ENCODE measurements at places on chromosomes 2 and 18.

DNA sequence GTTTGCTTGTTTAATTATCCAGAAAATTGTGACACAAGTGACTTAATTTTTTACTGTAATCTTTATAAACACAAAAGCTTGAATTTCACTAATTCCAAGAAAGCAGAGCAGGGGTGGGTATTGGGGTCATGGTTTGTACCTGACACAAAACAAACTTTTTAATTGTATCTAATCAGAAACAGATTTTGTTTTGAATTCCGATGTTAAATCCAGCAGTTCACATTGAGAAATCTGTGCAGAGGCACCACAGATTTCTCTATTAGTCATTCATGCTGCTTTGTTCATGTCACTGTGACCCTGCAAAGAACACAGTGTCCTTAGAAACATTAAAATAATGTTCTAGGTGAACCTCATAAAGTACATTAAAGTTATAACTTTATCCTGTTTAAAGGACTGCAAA, 443.4 kb downstream of the NYAP2 start:
- no peak for DNase-seq

GRCh38 chr2:104332731-104333130, 521.2 kb upstream of the POU3F3 start:
- DNase-seq: peak; percentile 81

GRCh38 chr2:144496092-144496976, 23.6 kb downstream of the ZEB2 start:
- no peak for DNase-seq

GRCh38 chr2:240374085-240374907, 61.2 kb upstream of the GPC1 start:
- DNase-seq: peak; percentile 97

GRCh38 chr2:241933179-241933911, 63.8 kb downstream of the RTP5 start:
- peak; percentile 78 for DNase-seq

GRCh38 chr2:70978341-70979179, at the start of gene ANKRD53:
Gene ANKRD53, plus strand, starts transcription at chr2:70978630. Its CDS starts 16 bp downstream, at chr2:70978646.
- peak; percentile 92 for DNase-seq

DNA sequence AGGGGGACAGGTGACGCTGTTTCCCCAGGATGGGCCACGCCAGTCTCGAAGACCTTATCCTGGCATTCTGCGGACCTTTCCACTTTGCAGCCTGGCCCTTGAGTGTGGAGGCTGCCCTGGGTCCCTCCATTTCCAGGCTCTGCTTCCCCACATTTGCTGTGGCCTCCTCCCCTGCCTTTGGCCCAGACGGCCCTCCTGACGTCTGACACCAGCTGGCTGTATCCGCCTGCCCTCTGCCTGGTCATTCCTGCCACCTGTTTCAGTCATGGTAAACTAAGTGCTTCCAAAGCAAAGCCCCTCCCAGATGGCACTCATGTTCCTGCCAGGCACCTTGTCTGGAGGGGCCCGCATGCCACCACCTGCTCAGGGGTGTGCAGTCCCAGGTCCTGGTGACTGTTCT, 95.1 kb downstream of the ASB1 start:
- DNase-seq: no peak

DNA sequence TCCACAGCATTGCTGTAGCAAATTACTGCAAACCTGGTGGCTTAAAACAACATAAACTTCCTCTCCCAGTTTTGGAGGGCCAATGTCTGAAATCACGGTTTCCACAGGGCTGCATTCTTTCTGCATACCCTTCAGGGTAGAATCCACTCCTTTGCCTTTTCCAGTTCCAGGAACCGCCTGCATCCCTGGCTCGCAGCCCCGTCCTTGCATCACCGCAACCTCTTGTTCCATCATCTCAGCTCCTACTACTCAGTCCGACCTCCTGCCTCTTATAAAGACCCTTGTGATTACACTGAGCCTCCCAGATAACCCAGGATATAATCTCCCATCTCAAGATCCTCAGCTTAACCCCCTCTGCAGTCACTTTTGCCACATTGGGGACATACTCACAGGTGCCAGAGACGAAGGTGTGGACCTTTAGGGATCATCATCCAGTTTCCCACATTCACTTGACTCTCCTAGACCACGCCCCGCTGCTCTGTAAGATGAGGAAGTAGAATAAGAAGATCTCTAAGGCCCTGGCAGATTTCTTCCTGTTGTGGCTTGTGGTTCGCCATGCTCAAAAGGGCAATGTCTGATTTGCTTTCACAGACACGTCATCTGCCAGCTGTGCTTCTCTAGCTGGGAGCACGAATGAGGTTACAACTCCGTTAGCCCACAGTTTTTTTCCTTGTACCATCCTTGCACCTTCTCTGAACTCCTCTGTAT, 103.6 kb upstream of the AGAP1 start:
- no peak for DNase-seq

DNA sequence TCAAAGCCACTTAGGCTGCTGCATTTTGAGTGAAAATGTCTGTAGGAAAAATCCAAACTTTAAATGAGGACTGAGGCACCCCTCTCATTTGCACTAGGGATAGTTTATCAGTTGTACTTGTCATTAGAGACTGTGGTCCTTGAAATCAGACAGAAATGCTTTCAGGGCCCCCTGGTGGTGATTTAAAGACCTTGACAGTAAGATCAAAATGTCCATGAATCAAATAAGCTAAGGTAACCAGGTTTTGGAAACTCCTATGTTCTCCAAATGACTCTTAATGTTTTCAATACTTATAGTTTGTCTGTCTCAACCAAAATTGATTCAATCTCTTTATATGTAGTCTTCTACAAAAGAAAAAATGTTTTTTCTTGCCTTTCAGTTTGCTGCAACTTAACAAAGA, 28.8 kb upstream of the DDX18 start:
- peak; percentile 59 for DNase-seq

- DNase-seq: no peak
Measured at GRCh38 chr2:167381349-167381748, 493.1 kb downstream of the XIRP2 start.

DNA sequence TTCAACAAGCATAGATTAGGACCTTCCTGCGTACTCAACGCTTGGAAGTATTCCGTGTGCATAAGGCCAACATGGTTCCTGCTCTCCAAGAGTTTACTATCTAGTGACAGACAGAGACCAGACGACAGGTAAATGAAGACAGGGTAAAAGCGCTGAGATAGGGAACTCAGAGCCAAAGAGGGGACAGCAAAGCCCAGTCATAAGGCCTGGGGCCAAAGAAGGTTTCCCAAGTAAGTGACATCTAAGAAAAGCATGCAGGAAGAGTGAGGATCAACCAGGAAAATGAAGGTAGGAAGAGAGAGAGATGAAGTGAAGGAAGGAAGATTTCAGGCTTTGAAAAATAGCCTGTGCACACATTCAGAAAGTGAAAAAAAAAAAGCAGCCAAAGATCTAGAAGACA, 76.9 kb upstream of the CDH20 start:
- no peak for DNase-seq

- peak; percentile 33 for DNase-seq
Measured at GRCh38 chr2:128279786-128280157, 38.9 kb downstream of the HS6ST1 start.

GRCh38 chr2:120864981-120865380, 129.3 kb downstream of the GLI2 start:
- no peak for DNase-seq

DNA sequence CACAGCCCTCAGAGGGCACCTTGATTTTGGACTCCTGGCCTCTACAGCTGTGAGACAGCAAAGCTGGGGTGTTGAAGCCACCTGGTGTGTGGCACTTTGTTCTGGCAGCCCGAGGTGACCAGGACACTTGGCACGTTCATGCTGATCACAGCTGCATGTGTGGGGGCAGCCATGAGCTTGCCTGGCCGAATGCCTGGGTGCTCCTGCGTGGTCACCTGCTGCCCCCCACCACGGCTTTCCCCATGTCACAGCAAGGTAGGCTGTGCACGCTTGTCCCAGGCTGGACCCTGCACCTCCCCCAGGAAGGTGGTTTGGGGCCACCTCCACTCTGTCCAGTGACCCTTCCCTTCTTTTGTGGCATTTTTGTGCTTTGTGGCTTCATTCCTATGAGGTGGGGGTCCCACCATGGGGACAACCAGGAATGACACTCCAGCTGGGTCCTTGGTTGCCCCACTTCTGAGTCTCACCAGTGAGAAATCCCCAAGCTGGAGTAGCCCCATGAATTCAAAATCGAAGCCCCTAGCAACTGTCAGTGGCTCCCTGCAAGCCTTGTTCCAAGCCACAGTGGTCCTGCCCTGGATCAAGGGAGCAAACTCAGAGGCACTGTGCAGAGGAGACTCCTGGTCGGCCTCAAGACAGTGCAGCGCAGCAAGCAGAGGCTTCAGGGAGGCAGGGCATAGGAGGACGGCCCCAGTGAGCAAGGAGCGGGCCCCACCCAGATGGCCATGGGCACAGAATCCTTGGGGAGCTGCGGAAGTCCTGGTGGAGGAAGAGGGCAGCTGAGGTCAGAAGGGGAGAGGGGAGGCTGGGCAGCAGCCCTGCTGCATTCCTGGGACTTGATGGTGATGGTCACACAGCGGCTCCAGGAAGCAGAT, 121.4 kb upstream of the HS6ST1 start:
- DNase-seq: peak; percentile 54
